Heart left ventricle (tissue), 16 donors: ENCODE measurements at places on chromosomes 3 and 15. TPM values are rescaled to one million over a fixed set of nuclear protein-coding genes. Genes with fewer than 3 reads are reported as not detected.

DNA sequence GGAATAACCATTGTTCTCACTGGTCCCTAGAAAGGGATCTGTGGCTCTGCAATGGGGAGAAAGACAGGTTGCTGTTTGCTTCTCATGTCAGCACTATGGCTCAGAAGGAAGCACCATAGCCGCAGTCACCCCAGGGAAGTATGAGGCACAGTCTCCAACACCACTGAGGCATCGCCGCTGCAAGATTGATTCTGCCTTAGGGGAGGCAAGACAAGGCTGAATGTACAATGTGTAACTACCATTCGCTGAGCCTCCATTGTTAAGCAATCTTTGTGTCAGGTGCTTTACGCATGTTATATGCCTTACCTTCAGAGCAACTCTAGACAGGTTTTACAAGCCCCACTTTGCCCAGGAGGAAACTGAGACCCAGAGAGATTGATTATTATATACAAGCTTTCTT lies 100.7 kb upstream of the KCNMB2 start:
- no peak for DNase-seq

DNA sequence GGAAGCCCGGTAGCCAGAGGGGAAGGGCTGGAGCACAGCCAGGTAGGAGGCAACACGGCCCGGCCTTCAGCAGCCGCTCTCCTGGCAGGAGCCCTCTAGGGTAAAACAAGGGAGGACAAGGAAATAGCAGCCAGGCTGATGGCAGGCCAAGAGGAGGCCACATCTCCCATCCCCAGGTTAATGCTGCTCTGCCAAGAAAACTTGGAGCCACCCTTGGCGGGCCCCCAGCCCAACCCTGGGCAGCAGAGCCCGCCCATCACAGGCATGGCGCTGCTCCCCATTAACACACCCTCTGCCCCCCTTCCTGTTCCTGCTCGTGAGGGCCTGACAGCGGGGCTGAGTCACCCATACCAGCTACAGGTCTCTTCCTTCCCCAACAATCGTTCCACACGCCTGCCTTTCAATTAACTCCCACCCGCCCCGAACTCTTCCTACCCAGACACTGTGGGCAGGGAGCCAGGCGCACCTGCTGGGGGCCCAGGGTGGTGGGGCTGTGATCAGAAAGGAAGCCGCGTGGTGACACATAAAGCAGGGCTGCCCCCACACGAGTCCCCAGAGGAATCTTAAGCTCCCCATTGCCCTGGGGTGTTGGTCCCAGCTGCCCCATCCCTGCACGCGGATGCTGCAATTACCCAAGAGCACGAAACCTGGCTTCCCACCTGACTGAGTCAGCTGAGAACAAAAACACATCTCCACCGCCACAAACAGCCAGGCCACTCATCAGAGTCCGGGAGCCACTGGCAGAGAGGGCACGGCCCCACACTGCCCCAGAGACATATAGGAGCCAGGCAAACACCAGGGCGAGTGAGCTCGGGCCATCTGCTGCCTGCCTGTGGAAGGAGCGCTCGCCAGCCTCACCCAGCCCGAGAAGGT lies at the start of gene C15orf62:
C15orf62 (plus strand) TSS at position 707 of the 873 bp plus-strand sequence. CDS start 516 bp downstream, outside the sequence.
- no peak for DNase-seq

Gene COL7A1
- total RNA-seq = 13.9 TPM

- peak; percentile 93 for DNase-seq
Observed at GRCh38 chr3:194250098-194251002, 100.8 kb downstream of the CPN2 start.

Gene HYPK
- total RNA-seq = 15.4 TPM

Gene CCR8
- total RNA-seq = not detected

GRCh38 chr3:141257961-141258360 lies 26.3 kb downstream of the PXYLP1 start:
- DNase-seq = no peak

DNA sequence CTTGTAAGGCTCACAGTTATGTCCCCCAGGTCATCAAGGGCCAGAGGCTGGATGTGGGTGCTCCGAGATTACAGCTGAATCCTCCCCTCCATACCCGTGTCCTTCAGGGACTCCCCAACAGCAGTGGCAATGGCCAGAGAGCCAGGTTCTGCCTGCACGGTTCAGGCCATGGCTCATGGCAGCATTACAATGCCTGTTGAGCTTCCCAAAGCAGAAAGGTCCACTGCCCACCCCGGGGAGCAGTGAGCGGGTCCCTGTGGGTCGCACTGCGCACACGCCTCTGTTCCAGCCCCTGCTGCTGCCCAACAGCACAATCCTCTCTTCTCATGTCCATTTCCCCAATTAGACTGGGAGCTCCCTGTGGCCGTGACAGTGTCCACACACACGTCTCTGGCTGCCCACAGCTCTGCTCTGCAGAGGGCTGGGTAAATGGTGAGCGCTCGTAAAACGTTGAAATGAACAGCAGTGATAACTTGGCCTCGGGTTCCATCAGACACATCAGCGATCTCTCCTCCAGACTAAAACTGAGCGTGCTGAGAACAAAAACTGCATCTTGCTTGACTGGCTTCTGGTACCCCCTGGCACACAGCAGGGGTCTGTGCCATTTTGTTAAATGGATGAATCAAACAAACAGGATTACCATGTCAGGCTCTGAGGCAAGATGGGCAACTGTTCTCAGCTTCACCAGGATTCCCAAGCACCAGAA lies 80.4 kb downstream of the VGLL4 start:
- peak; percentile 20 for DNase-seq

DNA sequence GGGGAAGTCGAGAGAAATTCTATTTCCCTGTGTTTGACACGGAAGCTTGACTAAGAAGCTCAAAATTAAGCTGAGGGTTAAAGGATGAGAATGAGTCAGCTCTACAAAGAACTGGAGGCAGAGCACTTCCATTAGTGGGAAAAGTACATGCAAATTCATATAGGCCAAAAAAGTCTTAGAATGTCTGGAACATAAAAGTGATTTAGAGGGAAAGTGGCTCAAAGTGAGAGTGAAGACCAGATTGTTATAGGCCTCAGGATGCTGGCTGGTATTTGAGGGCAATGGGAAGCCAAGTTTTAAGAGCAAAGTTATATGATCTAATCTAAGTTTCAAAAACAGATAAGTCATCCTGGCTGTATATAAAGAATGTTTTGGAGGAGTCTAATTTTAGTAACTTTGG lies 857.3 kb downstream of the NAALADL2 start:
- DNase-seq = no peak

Gene SPESP1
- 1.2 TPM for total RNA-seq

Gene CCDC33
- not detected for total RNA-seq

GRCh38 chr3:52396907-52397591 lies 47.9 kb downstream of the SEMA3G start:
- peak; percentile 16 for DNase-seq

GRCh38 chr3:143203848-143204247 lies 84.3 kb downstream of the CHST2 start:
- no peak for DNase-seq

- DNase-seq = no peak
Observed at GRCh38 chr3:21531909-21532308, 219.1 kb downstream of the ZNF385D start.

- DNase-seq = no peak
Observed at GRCh38 chr3:101166150-101166549, 154.2 kb downstream of the IMPG2 start.

DNA sequence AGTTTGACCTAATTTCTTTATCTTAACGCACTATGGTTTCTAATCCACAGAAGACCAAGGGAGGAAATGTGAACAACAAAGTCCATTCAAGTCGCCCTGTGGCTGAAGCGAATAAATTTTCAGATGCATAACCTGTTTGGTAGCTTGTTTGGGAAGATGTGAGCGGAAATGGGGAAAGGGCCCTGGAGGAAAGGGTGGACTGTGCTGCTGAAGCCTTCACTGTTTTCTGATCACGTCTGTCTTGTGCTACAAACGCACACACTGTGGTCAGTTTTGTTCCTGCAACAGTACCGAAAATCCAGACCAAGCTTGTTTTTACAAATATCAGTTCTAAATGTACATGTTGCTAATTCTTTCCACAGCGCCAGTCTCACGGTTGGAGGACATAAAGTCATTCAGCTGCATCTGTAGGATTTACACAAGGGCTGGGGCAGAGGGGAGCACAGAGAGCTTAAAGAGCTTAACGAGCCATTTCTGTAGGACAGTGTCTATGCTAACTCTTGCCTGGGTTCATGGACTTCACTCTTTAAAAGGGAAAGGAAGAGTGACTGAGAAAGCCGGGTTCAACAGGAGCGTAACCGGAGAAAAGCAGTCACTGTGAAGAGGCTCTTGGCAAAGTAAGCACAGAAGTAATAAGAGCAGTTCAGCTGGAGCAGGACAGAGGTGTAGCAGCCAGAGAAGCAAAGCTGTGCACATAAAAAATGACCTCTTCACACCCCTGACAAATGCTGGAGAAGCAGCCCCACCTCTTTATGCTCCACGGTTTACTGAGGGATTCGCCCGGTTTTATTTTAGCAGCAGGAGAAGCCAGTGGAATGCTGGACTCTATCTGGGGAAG lies 66.6 kb downstream of the USF3 start:
- no peak for DNase-seq

DNA sequence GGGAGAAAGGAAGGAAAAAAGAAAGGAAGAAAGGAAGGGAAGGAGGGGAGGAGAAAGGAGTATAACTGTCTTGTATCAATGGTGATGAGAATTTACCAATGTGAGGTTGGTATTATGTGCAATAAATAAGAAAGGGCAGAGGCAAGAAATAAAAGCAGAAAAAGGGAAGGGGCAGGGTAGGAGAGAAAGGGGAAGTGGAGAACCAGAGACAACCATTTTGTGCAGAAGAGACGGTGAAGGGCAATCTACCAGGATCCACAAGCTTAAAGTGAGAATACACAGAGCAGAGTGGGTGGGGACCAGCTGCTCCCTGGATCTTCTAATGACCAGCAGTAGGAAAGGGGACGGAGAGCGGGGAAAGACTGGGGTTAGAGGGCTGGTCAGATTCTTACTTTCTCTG lies 106.9 kb upstream of the SLCO2A1 start:
- DNase-seq = no peak

DNA sequence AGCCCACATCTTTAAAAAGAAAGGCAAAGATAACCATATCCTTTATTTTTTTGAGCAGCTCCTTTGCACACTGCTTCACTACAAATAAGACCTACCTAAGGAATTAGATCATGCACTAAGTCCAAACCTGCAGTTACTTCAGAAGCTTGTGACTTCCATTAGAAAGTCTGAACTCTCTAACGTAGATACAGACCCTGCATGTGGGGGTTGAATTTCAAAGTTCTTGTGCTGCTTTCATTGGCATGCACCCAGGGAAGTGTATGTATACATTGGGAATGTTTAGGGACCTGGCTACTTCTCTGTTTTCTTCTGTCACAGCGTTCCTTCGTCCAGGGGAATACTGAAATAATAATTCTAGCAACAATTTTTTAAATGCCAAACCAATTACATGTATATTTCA lies 185.2 kb upstream of the IL12A start:
- DNase-seq = no peak

DNA sequence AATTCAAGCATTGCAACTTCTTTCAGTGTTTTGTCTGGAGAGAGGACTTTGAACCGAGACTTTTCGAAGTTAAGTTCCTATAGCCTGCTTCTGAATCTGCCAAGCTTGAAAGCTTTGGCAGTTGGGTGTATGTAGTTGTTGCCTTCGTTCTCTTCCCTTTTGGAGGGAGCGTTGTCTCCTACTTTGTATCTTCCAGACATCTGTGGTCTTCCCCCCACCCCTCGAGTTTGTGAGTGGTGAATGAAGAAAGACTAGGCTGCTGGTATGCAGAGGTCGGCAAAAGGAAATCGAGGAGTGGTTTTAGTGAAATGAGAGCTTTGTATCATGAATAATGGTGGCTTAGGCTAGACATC lies 1.3 kb downstream of the CTNNB1 start:
- DNase-seq = peak; percentile 17

- DNase-seq = no peak
Observed at GRCh38 chr15:52622791-52623190, 54.0 kb upstream of the ARPP19 start.

- DNase-seq = no peak
Observed at GRCh38 chr15:68022061-68022460, 32.1 kb upstream of the PIAS1 start.

Gene NDUFB4
- total RNA-seq = 505 TPM

Gene CCDC39
- total RNA-seq = not detected

Gene ZNF619
- total RNA-seq = 3.0 TPM

Gene GOLGA8K
- total RNA-seq = 0.56 TPM

Gene C3orf22
- total RNA-seq = not detected

GRCh38 chr3:24565053-24565452 lies 70.4 kb upstream of the THRB start:
- no peak for DNase-seq

- no peak for DNase-seq
Observed at GRCh38 chr3:27311400-27311799, 57.8 kb downstream of the NEK10 start.

DNA sequence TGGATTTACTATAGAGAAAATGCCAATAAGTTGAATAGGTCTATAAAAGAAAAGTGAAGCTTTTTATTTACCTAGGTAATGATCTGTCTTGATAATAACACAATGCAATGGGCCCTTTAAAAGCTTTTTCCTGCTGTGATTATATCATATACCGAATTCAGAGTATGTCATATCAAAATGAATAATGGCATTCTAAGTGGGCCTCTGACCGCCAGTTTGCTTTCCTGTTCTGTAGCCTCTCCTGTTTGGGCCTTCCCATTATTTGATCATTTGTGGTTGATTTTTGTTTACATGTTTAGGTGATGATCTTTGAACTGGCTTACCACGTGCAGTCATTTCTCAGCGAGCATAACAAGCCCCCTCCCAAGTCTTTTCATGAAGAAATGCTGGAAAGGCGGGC lies 14.9 kb downstream of the EIF2AK4 start:
- DNase-seq = no peak

Gene SLC27A2
- not detected for total RNA-seq

DNA sequence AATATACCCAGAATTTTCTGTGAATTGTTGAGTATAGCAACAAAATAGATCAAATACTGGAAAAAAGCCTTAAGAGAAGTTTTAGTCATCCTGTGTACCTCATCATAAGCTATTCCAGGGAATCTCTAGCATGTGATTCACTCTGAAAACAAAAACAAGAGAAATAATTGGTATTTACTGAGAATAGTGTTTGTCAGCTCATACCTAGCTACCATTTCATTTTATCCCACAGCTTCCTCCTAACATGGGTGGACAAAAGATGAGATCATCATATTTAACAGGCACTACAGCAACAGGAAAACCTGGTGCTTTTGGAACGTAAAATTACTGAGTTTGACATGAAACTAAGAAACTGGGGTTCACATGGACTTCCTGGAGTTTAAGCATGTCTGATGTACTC lies 753.5 kb upstream of the NECTIN3 start:
- DNase-seq = no peak

- DNase-seq = no peak
Observed at GRCh38 chr15:22871481-22872086, 33.1 kb downstream of the NIPA2 start.

DNA sequence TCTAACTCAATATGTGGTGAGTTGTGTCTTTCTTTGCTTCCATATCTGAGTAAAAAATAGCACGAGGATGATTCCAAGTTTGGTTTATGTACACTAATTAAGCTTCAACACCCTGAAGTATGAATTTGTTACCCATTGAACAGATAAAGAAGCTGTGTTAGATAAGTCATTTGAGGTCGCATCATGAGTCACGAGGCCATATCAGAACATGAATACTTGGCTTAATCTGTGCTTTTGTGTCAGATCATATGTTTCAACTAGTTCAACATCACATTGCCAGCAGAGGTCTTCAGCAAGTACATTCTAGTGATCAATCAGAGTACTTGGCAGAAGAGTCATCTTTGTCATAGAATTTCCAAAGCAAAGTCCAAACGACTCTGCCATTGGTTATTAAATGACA lies 26.3 kb upstream of the MITF start:
- DNase-seq = no peak

- DNase-seq = no peak
Observed at GRCh38 chr3:105139881-105140560, 226.7 kb upstream of the ALCAM start.

Gene DNAJC17
- 13.6 TPM for total RNA-seq

Gene POLQ
- total RNA-seq = 0.30 TPM

Gene NR2C2
- 30.8 TPM for total RNA-seq
